Cerebellar nuclear complex (tissue), 1 donor: ENCODE measurements at places on chromosomes 6 and 20.

GRCh38 chr6:5827056-5827904, 179.4 kb downstream of the NRN1 start:
- no peak for DNase-seq

- DNase-seq, result no peak
Measured at GRCh38 chr6:130831607-130832006, 4.4 kb downstream of the SMLR1 start.

- no peak for DNase-seq
Measured at GRCh38 chr6:72651174-72651573, 29.3 kb downstream of the KCNQ5 start.

GRCh38 chr6:135826236-135826804, 25.2 kb upstream of the PDE7B start:
- no peak for DNase-seq

GRCh38 chr6:90214966-90215365, 81.7 kb downstream of the BACH2 start:
- DNase-seq, result no peak

- no peak for DNase-seq
Measured at GRCh38 chr6:28263922-28264321, 3.0 kb upstream of the ZSCAN26 start.

- DNase-seq, result no peak
Measured at GRCh38 chr6:164005004-164005711, 590.6 kb downstream of the QKI start.

DNA sequence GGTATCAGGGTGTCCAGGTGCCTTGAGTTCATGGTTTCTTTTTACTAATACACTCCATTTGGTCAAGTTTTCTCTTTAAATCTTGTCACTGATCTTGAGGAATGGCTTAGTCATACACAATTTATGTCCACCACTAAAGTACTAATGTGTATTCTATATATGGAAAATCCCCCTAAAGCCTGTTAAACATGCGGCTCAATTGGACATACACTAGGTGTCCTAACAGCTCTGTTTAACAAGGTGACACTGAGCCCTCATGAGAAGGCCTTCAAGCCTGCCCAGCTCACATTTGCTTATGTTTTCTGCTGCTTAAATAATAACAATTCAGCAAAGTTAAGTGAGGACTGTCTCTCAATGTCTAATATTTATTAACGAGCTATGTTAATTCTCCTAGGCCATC, 31.5 kb downstream of the PDE7B start:
- no peak for DNase-seq
